NT2/D1 (cell line): ENCODE measurements at places on chromosomes 7 and 10.
A peak's percentile ranks its signal among the peaks of the same experiment; 100 is the strongest.

DNA sequence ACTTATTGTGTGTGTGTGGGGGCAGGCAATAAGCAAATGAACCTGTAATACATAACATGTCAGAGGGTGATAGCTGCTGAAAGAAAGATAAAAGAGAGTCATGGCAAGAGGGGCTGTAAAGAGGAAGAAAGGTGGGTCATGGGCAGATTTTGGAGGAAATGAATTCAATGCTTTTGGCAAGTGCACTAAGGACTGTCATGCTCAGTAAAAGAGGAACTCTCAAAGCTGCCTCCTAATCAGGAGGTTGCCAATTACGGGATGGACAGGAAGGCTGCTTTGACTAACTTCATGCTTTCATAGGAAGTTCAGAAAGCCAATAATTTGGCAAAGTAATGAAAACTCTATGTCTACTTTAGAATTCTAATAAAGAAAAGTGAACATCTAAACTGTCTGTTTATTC lies 401.2 kb downstream of the SH2D4B start:
- DNase-seq = no peak

GRCh38 chr10:1412531-1413189 lies 324.7 kb downstream of the ADARB2 start:
- no peak for DNase-seq

DNA sequence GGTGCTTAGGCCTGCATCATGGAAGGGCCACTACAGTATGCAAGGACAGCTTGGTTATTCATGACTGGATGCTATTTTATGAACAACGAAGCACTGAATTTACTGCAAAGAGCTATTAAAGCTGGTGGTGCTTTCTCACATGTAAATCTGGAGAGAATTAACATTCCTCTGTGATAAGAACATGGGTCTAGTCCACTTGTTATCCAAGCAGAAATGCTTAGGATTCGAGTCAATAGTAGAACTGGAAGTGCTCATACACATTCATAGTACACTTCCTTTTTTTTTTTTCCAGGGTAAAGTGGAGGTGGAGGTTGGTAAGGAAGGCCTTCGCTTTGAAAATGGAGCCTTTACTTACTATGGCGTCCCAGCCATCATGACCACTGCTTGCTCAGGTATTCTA lies 35.0 kb downstream of the CNNM1 start:
- no peak for DNase-seq

DNA sequence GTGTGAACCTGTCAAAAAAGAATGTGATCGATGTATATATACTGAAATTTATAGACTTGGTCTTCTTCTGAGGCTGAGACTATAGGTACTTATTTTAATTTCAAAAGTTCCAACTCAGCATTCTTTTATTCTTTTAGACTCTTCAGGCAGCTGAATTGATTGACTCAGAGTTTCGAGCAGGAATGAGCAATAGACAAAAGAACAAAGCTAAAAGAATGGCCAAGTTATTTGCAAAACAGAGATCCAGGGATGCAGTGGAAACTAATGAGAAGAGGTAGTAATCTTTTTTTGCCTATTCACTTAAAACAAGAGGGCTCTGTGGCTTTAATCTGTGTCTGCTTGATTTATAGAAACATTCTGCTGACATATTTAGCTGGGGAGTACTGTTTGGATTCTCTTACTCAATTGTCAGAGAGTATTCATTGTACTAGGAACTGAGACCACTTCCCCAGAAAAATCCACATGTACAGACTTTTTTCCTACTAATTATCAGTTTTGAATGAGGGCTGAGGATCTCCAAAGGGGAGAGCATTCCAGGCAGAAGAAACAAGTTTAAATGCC lies 30.1 kb downstream of the BTAF1 start:
- peak; percentile 2 for DNase-seq

- DNase-seq = no peak
Measured at GRCh38 chr7:684416-684815, 42.1 kb upstream of the DNAAF5 start.
